Activated CD8-positive, alpha-beta memory T cell treated with anti-CD3 and anti-CD28 coated beads for 4 hours (primary cell): ENCODE measurements at places on chromosomes 1 and 21.

GRCh38 chr1:223129229-223129901 lies 13.7 kb downstream of the TLR5 start:
- no peak for DNase-seq

DNA sequence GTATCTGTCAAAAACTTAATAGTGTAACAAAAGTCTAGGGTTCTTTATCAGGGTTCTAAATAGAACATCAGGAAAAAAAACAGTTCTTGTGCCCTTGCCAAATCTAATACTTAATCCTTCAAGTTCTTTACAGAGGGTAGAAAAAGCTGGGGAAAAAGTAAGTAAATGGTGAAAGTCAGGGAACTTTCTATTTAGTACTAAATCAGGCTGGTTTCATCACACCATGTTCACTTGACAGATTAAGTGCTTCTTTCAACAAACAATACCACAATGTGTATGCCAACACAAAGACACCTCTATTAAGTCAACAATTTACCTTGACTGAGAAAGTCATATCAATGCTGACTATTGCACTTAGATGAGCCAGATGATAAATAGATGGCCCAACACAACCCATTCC lies 9.7 kb downstream of the DBT start:
- DNase-seq = no peak

GRCh38 chr1:173445164-173445563 lies 32.0 kb upstream of the PRDX6 start:
- DNase-seq = no peak

DNA sequence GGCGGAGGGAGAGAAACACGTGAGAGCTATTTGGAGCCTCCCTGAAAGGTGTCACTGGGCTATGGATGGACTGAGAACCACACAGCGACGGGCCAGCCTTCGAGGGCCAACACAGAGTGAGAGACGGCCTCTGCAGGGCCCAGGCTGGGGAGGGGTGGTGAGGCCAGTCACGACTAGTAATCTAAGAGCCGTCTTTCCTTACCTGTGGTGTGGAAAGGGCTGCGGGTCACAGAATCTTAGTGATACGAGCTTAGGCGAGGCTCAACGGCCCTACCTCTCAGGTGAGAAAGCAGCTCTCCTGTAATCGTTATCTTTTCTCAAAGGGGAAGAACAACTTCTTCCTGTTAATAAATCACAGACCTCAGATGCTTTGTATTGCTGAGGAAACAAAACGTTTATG lies 33.4 kb upstream of the COX20 start:
- DNase-seq = no peak

DNA sequence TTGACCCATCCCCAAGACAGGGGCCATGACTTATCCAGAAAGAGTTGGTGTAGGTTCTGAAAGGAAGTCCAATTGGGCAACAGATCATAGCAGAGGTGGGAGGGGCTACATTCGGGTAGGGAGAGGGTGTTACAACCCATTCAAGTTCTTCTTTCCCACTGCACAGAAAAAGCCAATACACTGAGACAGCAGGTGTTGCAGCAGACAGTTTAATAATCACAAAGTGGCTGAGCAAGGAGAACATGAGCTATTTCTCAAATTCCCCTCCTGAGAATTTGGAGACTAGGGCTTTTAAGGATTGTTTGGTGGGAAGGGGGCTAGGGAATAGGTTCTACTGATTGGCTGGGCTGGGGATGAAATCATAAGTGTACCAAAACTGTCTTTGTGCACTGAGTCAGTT lies 328.4 kb upstream of the POU3F1 start:
- no peak for DNase-seq

- DNase-seq = no peak
These were observed 12.4 kb downstream of the KLHDC8A start for GRCh38 chr1:205344066-205344928.

- no peak for DNase-seq
These were observed 45.7 kb downstream of the CAPZB start for GRCh38 chr1:19439464-19440171.

DNA sequence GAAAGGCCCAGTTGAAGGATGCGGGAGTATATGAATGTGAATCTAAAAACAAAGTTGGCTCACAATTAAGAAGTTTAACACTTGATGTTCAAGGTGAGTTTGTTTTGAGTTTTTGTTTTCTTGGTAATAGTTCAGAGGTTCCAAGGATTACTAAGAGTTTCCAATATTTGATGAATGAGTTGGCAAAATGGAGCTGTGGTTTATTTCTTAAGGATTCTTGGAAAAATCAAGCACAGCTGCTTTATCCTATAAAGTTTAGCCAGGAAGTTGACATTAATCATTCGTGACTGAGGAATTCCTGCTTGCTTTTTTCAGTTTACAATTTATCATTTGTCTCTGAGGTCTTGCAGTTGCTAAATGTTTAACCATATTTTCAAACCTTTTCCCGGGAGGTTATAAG lies 15.1 kb downstream of the VCAM1 start:
- DNase-seq = no peak

GRCh38 chr1:48069662-48070395 lies 72.6 kb upstream of the TRABD2B start:
- no peak for DNase-seq

- DNase-seq = no peak
These were observed 7.6 kb downstream of the EDN2 start for GRCh38 chr1:41476807-41477361.
